ENCODE measurements at places on chromosomes 7 and 10.

- DNase-seq = no peak
These were observed 433.4 kb downstream of the TCERG1L start for GRCh38 chr10:130878131-130878530.

DNA sequence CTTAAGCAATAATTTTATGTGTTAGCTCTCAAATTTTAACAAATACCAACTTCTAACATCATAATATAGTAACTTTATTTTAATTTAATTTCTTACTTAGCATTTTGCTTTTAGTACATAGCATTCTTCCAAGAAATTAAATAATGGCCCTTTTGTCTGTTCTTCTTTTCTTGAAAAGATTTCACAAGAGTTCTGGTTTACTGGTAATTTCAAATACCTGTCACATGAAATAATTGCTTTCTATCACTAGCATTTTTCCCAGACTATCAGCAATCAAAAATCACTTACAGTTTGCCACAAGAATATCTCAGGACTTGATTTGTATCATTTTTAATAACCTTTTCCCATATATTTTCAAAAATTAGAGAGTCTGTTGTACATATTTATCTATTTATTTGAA is 193.0 kb downstream of the CACNA2D1 start:
- DNase-seq = no peak

DNA sequence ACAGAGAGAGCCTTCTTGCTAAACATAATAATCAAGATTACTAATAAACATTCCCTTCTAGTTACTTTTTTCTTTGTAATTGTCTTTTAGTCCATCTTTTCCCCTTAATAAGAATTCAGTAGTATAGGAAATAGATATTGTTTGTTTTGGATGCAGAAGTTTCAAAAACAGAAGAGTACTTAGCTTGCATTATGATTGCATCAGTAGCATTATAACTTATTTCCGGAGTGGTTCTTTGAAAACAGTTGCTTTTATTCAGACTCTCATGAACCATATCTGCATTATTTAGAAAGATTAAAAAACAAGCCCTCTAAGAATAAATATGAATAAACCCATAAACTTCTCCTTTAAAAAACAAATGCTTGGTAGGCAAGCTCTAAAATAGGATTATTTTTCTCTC is 34.0 kb upstream of the DKK1 start:
- no peak for DNase-seq

DNA sequence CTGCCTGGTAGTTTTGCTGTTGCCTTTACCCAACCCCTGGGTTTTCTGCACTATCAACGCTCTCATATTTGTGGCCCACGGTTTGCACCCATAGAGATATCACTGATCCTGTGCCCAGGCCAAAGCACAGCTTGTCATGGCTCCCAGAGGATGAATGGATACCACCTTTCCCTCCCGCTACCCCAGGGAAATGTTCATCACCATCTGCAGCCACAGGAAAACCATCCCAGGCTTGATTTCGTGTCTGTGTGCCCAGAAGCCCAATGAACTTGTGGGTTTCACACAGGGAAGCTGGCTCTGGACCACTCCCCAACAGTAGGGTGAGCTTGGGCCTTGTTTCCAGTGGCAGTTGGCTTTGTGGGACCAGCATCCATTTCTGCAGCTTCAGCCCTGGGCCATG is 143.1 kb upstream of the GDF10 start:
- no peak for DNase-seq

DNA sequence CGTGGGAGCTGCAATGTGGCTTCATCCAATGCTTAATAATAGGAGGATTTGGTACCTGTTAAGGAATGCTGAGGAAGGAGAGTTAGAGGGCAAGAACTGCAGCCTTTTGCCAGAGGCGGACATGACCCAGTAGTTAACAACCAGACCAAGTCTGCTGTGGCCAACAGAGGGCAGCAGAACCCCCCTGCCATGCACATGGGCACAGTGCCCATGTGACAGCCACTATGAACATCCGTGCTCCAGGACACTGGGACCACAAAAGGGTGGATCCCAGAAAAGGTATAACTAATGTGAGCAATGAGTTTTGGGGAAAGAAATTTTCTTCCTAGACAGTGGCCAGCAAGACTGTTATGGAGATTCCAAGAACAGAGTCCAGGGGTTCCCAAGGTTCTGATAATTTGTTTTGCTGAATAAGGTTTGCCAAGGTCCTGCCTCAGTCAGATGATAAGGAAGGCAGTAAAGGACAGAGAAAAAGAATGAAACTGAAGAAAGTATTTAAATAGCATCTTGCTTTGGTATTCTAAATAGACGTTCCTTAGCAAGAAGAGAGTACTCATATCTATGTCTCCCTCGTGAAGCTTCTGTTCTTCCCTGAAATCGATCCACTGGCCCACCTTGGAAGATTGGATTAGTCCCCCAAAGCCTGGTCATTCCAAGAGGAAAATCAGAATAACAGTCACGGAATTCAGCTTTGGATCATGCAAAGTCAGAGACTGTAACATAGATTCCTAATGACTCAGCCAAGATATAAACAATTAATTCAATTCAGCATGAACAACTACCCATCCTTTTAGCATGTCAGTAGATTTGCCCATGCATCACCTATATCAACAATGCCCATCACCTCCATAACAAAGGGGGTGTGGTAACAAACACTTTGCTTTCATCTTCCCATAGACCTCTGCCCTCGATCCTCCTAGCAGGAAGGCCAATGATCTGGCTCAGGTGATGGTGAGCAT is 56.0 kb downstream of the LGI1 start:
- DNase-seq = peak; percentile 61

- DNase-seq = no peak
These were observed 135.6 kb downstream of the TMEM168 start for GRCh38 chr7:112654322-112655216.

DNA sequence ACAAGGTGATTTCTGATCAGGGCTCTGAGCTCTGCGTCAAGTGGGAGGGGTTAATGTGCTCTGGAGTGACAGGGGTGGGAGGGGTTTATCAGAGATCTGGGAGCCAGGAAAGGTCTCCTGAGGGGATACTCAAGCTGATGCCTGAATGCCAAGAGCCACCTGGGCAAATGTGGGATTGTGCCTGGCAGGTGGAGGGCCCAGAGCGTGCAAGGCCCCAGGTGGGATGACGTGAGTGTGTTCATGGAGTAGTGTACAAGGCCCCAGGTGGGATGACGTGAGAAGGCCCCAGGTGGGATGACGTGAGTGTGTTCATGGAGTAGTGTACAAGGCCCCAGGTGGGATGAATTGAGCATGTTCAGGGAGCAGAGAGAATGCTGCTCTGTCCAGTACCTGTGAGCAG is 610.3 kb downstream of the PTPRN2 start:
- DNase-seq = no peak

GRCh38 chr10:15201589-15202300 is 33.3 kb upstream of the NMT2 start:
- no peak for DNase-seq

DNA sequence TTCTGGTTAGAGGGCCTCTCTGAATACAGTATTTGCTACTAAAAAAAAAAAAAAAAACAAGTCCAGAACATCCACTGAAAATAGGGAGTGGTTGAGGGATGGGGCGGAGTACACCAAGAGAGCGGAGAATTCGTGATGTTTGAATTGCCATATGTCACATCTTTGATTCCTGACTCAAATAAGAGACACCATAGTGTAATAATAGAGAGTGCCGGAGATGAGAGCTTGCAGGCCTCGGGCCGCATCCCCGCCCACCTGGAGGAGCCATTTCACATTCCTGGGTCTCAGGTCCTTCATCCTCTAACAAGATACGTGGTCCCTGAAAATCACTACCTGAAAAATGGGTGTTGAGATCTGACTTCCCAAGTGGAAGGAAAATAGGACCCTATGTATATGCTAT is 46.8 kb downstream of the KIAA1549 start:
- no peak for DNase-seq

DNA sequence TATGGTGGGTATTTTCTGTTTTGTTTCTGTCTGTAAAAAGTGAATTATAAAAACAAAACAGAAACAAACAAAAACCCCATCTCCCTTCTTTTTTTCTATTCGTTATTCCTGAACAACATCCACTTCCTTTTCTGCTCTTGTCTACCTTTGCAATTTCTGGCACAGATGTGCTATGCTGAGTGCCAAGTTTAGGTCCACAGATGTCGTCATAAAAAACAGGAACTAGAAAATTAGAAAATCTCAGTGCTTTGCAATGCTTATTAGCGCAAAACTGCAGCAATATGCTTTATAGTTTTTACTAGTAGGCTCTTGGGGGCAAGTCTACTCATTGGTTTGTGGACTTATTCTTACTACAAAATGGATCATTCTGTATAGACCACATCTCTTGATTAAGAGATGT is 94.2 kb upstream of the PRKCQ start:
- no peak for DNase-seq

- DNase-seq = no peak
These were observed 396.2 kb downstream of the REEP3 start for GRCh38 chr10:63917363-63917762.

GRCh38 chr7:6590645-6591110 is 857 bp downstream of the INTS15 start:
- DNase-seq = no peak

- no peak for DNase-seq
These were observed 58.8 kb downstream of the STEAP1B start for GRCh38 chr7:22441157-22441556.

DNA sequence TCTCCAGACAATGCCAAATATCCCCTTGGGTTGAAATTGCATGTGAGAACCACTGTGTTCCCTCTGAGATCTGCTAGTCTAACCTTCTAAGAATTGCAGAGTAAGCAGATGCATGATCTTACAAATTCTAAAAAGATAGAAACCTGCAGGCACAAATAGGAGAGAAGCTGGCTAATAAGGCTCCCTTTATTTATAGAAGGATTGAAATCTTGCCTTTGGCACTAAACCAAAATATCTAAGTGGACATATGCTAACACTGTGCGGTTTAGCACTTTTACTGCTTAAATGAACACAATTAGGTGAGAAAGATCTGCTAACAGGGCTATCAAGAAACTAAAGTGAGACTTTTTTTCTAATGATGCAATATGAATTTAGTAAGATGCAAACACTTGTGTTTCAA is 225.5 kb downstream of the DOCK4 start:
- no peak for DNase-seq

DNA sequence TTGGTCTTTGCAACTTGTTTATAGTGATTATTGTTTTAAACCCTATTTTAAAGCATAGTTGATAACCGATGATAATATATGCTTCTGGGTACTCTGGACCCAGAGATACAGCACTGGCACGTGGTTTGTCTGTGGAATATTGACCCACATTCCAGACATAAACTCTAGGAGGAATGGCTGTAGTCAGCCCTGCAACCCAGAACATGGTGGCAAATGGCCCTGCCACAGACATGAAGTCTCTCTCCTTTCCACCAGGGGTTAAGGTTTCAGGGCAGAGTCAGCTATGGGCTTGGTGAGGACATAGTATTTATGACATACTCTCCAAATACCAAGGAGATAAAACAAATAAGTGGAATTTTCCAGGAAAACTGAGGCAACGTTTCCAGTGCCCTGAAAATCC is 83.6 kb downstream of the NAMPT start:
- peak; percentile 58 for DNase-seq

- DNase-seq = no peak
These were observed 146.4 kb upstream of the TMEM106B start for GRCh38 chr7:12064586-12065127.

DNA sequence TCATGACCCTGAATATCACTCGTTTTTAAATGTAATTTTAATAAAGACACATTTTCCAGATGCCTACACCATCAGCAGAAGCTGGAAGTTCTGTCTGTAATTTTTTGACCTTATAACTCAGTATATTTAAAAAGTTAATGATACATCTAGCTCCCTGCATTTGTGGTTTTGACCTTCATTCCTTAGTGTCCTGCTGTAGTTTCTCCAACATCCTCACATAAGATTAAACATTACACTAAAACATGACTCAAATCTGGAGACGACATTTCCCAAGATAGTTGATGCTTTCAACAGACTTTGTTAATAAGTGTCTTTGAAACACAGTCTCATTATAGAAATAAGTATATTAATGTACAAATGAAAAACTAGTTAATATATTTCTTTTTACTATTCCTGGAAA is 363.1 kb downstream of the POM121L12 start:
- DNase-seq = no peak

DNA sequence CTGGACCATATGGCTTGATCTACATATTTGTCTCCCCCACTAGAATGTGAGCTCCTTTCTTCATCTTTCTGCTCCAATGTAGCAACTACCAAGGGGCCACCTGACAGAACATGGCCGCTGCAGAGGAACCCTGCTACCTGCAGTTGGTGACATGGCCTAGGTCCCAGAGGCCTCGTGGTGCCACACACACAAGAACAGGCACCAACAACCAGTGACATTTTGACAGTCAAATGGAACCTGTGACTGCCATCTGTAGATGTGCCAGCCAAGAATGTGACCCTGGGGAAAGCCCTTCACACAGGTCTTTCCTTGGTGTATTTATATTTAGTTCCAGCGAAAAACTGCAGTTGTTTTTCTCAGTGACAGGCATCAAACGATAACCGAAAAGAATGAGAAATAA is 67.9 kb upstream of the ANKRD1 start:
- DNase-seq = no peak

- no peak for DNase-seq
These were observed 151.3 kb downstream of the HGF start for GRCh38 chr7:81618396-81619014.

DNA sequence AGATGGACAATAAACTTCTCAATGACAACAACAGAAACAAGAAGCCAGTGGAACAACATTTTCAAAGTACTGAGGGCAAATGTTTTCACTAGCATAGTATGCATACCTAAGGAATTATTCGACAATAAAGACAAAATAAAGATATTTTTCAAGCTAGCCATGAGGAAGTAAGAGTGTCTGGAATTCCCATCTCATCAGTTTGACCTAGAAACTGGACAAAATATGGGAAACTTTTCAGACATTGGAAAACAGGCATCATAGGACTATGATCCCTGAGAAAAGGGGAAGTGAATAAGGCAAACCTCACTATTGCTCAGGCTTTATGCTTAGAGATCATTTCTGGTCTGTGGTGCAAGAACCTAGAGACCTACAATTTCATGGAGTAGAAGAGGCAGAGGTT is 86.3 kb downstream of the OAT start:
- no peak for DNase-seq

DNA sequence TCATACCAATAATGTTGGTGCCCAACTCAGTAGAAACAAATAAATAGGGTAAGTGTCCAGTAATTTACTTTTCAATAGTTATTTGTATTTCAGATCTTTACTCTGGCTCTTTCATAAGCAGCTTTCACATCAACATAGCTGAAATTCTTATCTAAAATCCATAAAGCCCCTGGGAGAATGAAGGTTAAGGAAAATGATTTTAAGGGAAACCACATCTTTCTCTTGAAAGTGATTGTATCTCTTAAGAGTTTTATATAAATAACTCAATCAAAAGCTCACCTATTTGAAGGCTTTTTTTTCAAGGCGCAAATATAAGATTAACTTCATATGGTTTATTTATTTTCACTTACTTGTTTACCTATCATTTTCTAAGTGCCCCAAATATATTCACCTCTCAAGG is 324.4 kb downstream of the HGF start:
- DNase-seq = no peak

All from large intestine (tissue), 12 donors.